ENCODE measurements at places on chromosomes 6 and 20.

- no peak for DNase-seq
Measured at GRCh38 chr6:129994410-129994809, 24.0 kb upstream of the L3MBTL3 start.

GRCh38 chr20:719816-720215, 44.2 kb upstream of the SCRT2 start:
- DNase-seq: no peak

GRCh38 chr6:129634411-129635230, 75.4 kb downstream of the ARHGAP18 start:
- no peak for DNase-seq

GRCh38 chr6:38625217-38625616, 14.5 kb downstream of the BTBD9 start:
- DNase-seq: no peak

DNA sequence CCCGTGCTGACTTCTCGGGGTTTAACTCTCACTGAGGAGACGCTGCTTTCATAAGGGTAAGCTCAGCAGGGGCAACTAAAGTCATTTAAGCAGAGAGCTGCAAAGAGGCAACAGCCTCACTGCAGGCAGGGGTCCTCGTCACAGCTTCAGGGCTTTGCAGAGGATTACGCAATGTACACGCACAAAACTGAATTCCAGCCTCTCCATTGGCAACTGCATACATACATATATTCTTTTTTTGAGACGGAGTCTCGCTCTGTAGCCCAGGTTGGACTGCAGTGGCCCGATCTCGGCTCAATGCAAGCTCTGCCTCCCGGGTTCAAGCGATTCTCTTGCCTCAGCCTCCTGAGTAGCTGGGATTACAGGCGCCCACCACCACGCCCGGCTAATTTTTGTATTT, 2.4 kb downstream of the GMEB2 start:
- no peak for DNase-seq

GRCh38 chr6:130259140-130259539, 36.4 kb upstream of the SAMD3 start:
- no peak for DNase-seq

- peak; percentile 44 for DNase-seq
Measured at GRCh38 chr6:33744001-33744848, 2.5 kb downstream of the IP6K3 start.

DNA sequence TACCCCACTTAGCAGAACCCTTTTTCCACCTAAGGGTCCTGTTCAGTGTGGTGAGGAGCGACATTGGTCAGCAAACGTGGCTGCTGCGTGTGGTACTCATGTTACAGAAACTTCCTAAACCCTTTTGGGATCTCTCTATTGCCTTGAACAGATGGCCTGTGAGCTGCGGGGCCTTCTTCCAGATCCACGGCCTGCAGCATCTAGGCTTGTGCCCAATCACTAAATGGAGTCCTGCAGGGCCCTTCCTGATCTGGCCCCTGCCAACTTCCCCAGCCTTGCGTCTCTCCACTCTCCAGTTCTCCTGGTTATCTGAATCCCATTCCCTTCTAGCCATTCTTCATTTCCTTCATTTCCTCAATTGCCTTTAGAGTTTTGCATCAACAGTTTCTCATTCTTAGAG, 85.6 kb downstream of the PDE7B start:
- DNase-seq: no peak

DNA sequence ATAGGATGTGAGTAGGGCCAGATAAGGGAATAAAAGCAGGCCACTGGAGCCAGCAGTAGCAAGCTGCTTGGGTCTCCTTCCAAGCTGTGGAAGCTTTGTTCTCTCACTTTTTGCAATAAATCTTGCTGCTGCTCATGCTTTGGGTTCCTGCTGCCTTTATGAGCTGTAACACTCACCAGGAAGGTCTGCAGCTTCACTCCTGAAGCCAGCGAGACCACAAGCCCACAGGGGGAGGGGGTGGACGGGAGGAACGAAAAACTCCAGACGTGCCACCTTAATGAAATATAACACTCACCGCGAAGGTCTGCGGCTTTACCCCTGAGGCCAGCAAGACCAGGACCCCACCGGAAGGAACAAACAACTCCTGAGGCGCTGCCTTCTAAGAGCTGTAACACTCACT, 1324.4 kb upstream of the EYS start:
- no peak for DNase-seq

GRCh38 chr6:116797585-116797984, 31.3 kb downstream of the GPRC6A start:
- DNase-seq: no peak

GRCh38 chr20:36155629-36155971, 1.1 kb downstream of the EPB41L1 start:
- DNase-seq: no peak

DNA sequence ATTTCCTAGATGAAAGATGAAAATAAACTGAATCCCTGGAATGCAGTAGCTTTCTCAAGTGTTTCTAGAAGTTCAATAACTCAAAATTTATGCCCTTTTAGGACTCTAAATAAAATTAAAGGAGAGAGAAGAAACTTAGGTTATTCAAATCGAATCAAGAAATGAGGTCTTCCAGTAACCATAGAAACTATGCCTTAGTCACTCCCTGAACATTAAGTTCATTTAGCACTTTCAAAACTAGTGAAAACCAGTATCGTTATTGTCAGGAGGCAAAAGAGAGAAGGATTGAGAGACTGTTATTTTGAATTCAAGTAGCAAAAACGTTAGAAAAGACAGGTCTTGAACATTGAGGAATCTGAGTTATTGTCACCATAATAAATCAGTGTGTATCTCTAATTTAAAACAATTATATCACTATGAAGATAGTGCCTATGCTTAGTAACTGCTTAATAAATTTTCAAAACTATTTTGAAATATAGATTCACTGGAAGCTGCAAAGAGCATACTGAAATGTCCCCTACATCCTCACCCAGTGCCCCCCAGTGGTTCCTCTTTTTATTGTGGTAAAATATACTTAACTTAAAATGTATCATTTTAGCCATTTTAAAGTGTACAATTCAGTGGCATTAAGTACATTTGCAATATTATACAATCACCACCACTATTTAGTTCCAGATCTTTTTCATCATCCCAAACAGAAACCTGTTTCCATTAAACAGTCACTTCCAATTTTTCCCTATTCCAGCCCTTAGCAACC, 4.6 kb downstream of the RPP21 start:
- DNase-seq: no peak

DNA sequence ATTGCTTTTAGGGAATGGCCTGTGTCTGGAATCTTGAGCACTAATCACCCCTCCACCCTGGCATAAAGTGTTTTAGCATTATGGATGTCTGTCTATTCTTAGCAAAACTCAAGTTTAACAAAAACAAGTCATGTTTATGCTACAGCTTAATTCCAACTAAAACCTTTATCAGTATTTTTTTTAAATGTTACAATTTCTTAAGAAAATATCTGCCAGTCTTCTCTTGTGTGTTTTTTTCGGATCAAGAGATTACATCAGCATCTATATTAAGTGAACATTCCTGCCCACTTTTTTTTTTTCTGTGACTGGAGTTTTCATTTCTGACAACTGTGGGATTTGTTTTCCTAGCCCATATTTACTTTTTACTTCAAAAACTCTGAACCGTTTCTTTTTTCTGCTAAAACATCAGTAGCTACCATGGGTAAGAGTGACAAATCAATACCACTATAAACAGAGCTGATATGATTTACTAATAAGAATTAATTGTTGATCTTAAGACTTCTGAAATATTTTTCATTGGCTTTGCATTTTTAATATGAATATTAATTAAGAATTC, 94.3 kb downstream of the EDN1 start:
- no peak for DNase-seq

GRCh38 chr20:2800521-2801285, at the start of gene CPXM1:
Gene CPXM1, minus strand, starts transcription at chr20:2800627. Its CDS starts 55 bp downstream, at chr20:2800572.
- DNase-seq: no peak

DNA sequence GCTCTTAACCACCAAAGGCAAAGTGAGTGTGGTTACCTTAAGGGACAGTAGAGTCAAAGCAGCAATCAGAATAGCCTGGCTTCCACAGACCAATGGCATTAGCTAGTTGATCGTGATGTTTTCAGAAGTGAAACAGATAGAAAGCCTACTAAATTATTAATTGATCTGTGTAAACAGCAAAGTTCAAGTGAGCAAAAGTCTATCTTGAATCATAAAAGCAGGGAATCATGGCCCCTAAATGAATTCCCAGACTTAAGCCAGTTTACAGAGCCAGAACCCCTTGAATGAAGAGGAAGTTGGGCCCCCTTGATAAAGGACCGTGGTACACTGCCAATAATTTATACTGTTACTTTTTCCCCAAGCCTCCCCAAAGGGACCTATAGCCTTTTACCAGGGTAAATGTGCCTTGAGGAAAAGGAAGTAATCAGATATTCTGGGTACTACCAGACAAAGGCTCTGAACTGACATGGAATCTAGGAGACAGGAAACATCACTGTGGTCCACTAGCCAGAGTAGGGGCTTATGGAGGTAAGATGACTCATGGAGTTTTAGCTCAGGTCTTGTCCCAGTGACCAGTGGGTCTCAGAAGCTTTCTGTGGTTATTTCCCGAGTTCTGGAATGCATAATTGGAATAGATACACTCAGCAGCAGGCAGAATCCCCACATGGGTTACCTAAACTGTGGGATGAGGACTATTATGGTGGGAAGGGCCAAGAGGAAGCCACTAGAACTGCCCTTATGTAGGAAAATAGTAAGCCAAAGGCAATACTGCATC, 317.5 kb downstream of the CD83 start:
- no peak for DNase-seq

DNA sequence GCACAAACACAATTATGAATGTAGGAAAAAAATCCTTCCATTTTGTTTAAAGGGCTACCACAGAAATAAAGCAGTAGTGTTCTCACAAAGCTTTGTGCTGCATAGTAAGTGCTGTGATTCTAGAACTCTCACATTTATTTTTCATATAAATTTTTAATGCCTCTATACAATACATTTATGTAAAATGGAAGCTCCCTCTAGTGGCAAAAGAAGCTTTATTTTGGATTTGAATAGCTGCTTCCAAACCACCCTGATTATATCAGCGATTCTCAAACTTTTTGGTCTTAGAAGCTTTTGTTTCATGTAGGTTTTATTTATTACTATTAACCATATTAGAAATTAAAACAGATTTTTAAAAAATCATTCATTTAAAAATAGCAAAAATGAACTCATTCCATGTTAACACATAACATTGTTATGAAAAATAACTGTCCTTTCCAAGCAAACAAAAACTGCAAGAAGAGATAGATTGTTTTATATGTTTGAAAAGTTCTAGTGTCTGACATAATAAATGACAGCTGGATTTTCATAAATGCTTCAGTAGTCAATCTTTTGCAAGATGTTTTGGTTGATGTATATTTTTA, 38.4 kb downstream of the HS3ST5 start:
- DNase-seq: no peak

GRCh38 chr6:13099771-13100170, 228.6 kb downstream of the TBC1D7 start:
- no peak for DNase-seq

DNA sequence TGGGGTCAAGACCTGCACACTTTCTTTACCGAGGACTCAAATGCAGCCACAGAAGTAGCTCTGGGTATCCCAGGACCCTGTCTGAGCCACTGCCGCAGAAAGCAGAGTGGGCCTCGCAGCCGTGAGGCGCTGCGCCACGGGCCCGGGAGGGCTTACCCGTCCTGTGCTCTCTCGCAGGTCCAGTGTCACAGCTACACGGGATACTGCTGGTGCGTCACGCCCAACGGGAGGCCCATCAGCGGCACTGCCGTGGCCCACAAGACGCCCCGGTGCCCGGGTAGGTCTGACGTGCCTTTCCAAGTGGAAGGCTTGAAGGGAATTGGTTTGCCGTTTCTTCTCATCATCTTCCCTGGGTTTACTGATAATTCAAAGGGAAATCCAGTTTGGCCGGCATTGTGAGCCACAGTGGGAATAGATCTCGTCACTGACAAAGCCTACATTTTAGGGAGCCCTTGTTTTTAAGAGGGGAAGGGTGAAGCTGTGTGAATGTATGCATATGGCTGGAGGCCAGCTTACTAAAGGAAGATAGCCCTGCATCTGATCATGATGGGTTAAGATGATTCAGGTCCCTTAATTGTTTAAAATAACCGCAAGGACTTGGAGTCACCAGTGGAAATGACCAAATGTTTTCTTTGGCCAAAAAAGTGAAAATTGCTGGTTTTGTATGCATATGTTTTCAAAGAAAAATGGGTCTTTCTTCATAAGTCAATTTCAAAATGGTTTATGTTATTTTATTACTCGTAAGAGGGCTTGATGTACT, 86.6 kb downstream of the SMOC2 start:
- no peak for DNase-seq

DNA sequence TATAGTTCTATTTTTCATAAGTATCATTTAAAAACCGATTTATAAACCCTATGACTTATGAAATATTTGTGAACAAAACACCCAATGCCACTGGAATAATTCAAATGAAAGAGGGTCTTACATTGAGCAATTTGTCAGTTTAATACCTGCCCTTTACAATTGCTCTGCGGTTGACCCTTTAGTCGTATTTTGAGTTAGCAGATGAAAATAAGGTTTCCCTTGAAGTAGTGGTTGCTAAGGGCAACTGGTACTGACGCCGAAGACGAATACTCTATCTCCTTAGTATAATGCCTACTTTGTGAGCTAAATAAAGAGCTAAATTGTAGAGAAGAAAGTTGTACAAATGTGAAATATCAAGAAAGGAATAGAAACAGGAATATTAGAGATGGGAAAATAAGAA, 69.4 kb downstream of the KCNQ5 start:
- DNase-seq: no peak

DNA sequence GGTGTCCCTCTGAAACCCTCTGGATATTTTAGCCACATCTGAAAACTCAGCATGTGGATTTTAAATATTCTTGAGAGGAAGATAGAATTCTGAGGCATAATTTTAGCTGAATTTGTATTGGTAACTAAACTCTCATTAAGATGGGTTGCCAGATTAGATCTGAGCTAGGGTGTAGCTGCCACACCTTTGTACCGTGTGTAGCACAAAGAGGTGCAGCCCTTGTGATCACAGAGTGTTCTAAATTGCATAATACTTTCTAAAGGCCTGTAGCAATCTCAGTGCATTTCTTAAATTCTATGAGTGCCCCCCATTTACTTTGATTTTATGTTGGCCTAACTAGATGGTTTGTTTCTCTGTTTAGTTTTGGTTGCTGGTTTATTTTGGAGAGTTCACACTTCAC, 53.0 kb downstream of the FLRT3 start:
- no peak for DNase-seq

- DNase-seq: no peak
Measured at GRCh38 chr6:54586251-54586650, 260.3 kb upstream of the FAM83B start.

GRCh38 chr20:47784599-47785310, 526 bp downstream of the SULF2 start:
- no peak for DNase-seq

Data from activated CD8-positive, alpha-beta memory T cell treated with anti-CD3 and anti-CD28 coated beads for 1 hour (primary cell).